Activated T-cell treated with anti-CD3 and anti-CD28 coated beads for 24 hours (primary cell): ENCODE measurements at places on chromosomes 2 and 18.

- no peak for DNase-seq
Measured at GRCh38 chr2:126736133-126736874, 80.3 kb downstream of the GYPC start.

GRCh38 chr2:62475172-62476011 lies 30.6 kb downstream of the TMEM17 start:
- no peak for DNase-seq

DNA sequence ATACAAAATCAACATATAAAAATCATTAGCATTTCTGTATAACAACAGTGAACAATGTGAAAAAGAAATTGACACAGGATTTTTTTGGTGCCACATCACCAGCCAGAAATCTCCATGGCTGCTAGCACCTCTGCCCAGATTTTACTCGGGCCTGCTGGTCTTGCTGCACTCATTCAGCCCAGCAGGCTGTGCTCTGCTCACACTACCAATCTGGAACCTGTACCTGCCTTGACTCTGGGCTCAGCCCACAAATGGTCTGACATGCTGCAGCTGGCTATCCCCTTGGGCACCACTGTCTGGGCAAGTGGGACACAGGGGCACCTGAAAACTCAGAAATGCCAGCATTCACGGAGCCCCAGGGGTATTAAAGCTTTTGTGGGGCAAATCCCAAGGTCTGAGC lies 392.5 kb upstream of the NRXN1 start:
- no peak for DNase-seq

DNA sequence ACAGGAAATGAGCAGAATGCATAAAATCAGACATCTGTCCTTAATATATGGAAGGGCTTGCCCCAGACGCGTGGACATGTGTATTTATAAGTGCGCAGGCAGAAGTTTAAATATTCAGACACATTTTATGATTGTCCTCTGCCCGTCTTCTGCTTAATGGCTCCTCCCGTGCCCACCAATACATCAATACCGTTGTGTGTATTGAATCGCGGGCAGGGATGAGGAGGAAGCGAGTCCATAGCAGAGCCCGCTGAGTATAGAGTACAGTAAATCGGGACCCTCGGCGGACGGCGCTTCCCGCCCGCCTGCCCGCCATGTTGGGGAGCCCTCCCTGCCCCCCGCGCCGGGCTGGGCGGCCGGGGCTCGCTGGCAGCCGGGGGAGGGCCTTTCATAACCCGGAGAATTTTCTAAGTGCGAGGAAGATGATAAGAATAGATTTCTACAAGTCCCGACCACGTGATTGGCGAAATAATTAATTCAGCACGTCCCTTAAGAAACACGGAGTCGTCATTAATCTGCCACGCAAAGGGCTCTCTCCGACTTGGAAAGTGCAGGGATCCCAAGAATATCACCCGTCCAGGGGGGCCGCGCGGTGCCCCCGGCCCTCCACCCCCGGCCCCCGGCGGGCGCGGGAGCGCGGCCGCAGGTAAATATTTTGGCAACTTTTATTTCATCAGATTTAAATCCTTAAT lies at the start of gene HOXD3:
Gene HOXD3, plus strand, starts transcription at position 501 of the 692 bp plus-strand sequence. CDS start 11,808 bp downstream, outside the sequence.
- no peak for DNase-seq

- peak; percentile 11 for DNase-seq
Measured at GRCh38 chr2:28507796-28508764, 12.2 kb downstream of the PLB1 start.
